Pons (tissue), 1 donor: ENCODE measurements at places on chromosomes 12 and 14.

DNA sequence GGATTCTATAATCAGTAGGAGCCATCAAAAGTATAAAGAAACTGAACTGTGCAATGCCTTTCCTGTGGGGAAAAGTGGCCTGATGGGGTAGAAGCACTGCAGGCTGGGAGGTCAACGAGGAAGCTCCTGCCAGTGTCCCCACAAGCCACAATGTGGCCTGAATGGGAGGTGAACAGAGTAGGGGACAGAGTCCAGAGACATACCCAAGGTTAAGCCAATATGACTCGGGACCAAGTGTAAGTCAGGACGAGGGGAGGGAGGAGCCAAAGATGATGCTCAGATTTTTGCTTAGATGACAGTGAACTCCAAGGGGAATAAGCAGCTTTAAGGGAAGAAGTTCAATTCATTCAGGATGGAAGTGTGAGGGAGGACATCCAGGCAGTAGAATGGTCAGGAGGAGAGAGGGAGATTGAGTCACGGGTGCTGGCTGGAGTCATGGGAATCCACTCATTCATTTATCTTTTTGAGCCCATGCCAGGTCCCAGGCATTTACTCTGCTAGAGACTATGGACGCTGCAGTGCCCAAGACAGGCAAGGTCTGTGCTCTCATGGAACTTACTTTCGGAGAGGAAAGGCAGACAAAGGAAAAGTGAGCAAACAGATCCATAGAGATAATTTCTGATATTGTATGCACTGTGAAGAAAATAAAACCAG, 29.1 kb downstream of the DPF3 start:
- no peak for DNase-seq

DNA sequence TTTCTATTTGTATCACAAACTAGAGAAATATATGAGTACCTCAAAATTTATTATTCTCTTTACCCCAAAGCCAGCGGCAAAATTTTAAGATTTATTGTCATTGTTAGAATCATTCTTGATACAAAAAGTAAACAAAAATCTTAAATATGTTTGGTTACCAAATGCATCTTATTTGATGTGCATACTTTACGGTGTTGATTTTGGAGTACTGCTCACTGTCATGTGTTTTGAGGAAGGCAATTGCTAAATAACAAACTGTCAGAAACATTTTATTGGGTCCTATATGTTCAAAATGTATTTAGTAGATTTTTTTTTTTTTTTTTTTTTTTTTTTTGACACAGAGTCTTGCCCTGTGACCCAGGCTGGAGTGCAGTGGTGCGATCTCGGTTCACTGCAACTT, 124.9 kb downstream of the PTPRR start:
- DNase-seq = no peak

GRCh38 chr12:26011099-26011498, 52.6 kb downstream of the RASSF8 start:
- no peak for DNase-seq

DNA sequence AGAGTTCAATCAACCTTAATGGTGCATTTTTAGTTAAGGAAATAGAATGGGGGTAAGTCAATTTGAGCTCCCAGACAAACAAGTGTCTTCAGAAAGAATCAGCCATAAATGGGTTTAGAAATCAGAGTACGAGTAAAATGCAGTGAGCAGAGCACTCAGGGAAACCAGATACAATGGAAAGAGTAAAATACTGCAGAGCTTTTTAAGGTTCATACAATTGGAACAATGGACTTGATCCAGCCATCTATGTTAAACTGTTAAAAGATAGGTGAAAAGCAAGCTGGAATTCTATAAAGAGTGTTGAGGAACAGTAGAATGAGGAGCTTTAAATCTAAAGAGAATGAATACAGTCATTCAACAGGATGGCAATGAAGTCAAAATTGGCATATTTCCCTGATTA, 23.8 kb upstream of the PCNX4 start:
- DNase-seq = no peak

- DNase-seq = no peak
Measured at GRCh38 chr12:126663304-126664094, 1598.3 kb downstream of the AACS start.
